ENCODE measurements at places on chromosomes 16 and 17. TPM values are rescaled to one million over a fixed set of nuclear protein-coding genes. Genes with fewer than 3 reads are reported as not detected.

The NLGN2 gene
- total RNA-seq: 15.8 TPM

The C1QTNF8 gene
- not detected for total RNA-seq

The KRTAP4-5 gene
- total RNA-seq: not detected

DNA sequence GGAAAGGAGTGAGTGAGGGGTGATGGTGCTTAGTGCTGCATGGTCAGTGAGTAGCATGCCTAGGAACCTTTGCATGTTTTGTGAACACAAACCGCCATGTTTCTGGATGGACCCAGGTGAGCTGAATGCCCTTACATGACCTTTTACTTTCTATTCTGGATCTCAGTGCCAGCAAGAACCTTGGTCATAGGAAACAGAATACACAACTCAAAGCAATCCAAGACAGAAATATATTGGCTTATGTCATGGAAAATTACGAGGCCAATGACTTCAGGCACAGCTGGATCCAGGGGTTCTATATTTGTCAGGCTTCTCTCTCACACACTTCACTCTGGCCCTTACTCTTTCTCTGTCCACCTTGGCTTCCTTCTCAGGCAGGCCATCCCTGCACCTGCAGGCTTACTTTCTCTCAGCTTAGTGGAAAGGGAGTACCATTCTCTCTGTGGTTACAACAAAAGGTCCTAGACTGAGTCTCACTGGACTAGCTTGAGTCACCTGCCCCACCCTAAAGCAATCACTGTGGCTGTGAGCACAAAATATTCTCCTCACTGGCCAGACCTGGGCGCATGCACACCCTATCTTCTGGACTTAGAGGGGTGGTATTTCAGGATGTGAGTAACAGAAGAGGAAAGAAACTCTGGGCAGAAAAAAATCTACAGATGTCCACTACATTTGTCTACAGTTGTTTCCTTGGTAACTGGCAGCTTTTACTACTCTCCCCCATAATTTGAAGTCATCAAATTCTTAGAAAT, 20.4 kb upstream of the CPNE2 start:
- DNase-seq: no peak

DNA sequence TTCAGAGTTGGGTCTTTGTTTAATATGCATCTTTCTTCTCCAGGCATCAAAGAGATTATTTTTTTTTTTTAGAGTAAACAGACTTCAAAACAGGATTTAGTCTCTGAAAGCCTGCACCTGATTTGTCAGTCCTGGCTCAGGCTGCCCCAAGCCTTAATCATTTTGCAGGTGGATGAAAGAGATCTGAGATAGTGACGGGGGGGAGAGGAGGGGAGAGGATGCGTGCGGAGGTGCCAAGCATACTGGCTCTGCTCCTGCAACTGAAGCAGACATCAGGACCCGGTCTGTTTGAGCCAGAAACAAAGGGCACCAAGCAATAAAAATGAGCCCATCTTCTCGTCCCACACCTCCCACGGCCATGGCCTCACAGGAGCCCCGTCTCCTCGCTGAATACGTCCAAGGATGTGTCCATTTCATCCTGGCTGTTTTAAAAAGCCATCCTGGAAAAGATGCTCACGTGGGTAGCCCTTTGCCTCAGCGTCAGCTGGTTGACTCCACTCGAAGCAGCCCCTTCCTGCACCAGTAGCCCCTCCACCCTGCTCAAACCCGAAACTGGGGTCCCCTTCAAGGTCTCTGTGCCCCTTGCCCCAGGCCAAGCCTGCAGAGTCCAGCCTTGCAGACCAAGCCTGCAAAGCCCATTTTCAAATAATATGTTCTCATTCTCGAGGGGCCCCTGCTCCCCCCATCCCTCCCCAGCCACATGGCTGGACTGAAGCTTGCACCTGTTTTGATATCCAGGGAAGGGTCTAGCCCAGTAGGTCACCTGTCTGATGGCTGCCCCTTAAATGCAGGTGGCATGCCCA, 84.8 kb upstream of the TNRC6C start:
- DNase-seq: no peak

DNA sequence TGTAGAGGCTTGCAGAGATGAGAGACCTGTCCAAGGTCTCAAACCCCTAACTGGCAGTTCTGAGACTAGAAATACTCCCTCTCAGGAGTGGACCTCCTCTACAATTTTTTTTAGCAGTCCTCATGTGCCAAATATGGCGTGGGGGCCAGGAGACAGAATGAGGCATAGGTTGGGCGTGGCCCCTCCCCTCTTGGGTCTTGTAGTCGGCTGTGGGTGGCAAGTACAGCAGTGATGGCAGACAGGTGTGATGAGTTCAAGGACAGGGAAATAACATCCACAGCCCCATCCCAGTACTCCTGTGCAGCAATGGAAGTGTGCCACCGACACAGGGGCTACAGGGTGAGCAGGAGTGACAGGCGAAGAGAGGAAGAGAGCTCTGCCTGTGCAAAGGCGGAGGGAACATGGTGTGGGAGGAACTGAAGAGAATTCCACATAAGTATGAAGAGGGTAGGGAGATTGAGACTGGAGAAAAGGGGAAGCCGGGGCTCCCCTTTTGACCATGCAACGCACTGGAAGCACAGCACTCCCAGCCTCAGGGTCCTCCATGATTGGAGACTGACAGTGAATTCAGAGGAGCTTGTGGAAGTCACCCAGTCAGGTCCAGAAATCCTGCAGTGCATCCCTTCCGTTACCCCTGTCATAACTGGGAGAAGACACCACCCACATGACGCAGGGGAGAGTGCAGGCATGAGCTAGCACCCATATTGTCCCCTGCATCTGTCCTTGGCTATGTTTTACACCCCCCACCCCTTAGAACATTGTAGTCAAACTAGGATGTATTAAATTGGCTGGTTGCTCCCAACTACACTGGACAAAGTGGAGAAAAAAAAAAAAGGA, 14.8 kb upstream of the CETP start:
- DNase-seq: no peak

DNA sequence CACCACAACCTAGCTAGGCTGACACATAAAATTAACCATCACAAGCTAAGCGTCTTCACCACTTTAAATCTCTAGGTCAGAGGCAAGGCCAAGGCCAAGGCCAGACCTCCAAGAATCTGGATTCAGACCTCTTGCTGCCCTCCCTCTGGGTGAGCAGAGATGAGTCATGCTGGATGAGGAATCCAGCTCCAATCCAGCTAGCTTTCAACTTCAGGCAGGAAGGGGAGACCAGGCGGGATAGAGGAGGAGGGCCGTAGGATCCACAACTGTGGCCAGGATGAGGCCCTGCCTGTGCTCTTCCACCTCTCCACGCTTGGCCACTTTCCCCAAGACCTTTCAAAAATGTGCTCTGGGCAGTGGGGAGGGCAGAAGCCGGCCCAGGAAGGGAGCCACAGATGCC, 14.7 kb downstream of the LRRC75A start:
- no peak for DNase-seq

GRCh38 chr16:87160701-87161337, 156.4 kb downstream of the C16orf95 start:
- DNase-seq: no peak

Data from activated naive CD4-positive, alpha-beta T cell treated with anti-CD3 and anti-CD28 coated beads, Interleukin-2, amount 50 U/mL, for 72 hours (primary cell).